Left forelimb (tissue), 1 donor: ENCODE measurements at places on chromosomes 2 and 18.

DNA sequence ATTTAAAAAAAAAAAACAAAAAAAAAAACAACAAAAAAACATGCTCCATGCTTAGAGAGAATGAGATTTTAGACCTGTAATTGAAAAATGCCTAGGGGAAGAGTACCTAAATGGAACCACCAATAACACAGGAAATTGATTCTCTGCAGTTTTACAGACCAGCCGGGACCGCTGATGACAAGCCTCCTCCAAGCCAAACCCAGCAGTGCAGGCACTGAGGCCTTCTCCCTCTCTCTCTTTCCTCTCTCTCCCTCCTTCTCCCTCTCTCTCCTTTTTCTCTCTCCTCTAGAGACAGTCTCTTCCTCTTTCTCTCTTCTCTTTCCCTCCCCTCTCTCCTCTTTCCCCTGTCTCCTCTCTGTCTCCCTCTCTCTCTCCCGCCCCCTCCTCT lies 228.8 kb upstream of the COPS8 start:
- no peak for DNase-seq

GRCh38 chr2:215189393-215189792 lies 51.0 kb upstream of the ABCA12 start:
- DNase-seq = no peak

DNA sequence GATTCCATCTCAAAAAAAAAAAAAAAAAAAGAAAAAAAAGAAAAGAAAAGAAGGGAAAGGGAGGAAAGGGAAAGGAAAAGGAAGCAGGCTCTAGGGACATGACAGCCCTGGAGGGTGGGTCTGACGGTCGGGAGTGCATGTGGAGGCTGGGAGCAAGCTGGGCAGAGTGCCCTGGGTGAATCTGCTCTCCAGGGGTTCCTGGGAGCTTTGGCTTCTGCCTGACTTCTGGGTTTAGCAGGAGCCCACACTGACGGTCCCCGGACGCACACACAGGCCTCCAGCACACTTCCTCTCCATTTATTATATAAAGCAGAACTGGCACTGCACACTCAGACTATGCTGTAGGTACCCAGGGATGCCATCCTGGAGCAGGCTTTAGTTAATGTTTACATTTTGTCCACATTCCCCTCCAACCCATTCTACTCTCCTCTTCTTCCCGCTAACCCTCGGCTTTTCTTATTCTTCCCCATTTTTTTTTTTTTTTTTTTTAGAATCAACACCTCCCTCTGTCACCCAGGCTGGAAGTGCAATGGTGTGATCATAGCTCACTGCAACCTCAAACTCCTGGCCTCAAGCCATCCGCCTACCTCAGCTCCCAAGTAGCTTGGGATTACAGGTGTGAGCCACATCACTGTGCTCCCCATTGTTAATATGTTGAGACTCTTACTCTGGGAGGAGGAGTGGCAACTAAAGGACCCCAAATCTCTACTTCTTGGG lies 151.1 kb upstream of the SLC1A4 start:
- DNase-seq = no peak

DNA sequence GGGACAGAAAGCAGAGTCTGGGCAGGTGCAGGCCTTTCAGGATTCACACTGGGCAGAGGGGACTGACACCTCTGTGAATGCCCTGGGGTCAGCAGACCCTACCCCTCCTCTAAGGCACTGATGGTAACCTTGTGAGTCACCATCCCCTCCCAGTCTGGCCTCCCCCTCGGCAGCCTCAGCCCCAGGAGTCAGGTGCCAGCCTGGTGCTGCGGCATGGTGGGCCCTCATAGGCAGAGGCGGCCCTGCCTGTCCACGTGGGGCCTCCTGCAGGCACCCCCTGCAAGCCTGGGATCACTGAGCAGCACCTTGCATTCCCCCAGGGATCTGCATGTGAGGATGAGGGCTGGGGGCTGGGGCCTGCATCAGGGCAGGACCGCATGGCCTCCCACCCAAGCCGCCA lies 4.8 kb upstream of the GPR17 start:
- no peak for DNase-seq

GRCh38 chr2:157355618-157356017 lies 30.0 kb upstream of the ERMN start:
- DNase-seq = no peak

DNA sequence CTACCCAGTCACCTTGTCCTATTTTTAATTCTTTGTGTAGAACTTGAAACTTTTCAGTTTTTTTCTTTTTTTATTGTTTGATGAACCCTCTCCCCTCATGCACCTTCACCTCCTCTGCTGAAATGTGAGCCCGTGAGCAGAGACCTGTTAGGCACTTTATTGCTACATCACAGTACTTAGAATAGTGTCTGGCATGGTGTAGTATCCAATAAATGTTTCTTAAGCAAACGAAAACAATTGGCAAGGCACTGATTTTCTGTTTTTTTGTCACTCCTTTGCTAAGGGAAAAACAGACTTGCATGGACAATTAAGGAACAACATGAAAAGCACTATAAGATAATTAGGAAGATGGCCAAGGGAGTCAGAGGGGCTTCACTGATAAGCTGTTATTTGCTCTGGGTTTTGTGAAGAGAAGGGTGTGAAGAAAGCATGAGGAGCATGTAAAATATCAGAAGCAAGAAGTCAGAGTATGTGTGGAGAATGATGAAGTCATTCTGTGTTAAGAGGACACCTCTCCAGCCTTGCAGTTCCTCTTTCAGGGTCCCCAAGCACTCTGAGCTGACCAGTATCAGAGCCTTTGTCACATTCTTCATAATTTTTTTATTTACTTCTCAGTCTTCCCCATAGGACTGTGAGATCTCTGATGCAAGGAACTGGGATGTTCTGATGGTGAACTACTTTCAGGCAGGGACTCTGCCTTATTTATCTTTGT lies 99.7 kb upstream of the CAVIN2 start:
- DNase-seq = no peak

DNA sequence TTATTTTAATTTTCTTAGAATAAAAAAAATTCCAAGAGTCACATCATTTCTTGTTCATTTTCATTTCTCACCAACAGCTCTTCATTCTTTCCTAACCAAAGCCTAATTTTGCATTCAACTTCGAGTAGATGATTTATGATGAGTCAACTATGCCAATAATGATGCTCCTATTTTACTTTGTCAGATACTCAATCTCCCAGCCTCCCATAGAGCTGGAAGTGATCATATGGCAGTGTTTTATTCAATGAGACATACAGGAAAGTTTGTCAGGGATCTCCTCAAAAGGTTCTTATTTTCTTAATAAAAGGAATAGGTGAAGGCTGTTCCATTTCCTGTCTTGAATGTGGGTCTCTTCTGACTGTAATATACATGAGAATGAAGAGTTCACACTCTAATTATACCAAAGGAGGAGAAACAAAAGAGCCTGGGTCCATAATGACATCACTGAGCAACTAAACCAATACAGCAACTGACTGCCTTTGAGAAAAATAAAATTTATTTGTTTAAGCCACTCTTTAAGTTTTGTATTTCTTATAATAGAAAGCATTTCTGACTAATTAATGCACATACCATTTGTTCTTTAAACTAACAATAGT lies 231.2 kb upstream of the CYP26B1 start:
- no peak for DNase-seq

DNA sequence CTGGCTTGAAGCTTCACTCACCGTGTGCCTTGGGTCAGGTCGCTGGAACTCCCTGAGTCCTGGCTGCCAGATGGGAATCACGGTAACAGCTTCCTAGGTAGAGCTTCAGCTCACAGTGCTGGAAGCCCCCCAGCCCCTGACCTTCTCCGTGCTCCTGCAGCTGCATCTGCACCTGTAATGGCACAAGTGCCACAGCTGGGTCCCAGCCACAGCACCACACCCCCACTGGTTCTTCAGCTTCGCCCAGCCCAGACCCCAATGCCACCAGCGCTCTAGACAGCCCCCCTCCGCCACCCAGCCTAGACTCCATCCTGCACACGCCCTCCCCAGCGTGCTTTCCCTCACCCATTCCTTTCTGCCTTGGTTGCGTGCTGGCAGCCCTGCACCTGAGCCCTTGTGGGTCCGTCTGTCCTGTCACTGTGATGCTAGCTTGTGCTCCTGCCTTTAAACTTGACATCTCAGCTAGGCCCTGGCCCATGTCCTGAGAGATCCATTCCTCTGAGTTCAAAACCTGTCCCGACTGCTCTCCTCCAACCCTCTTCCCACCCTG lies 7.6 kb upstream of the ESPNL start:
- DNase-seq = no peak

DNA sequence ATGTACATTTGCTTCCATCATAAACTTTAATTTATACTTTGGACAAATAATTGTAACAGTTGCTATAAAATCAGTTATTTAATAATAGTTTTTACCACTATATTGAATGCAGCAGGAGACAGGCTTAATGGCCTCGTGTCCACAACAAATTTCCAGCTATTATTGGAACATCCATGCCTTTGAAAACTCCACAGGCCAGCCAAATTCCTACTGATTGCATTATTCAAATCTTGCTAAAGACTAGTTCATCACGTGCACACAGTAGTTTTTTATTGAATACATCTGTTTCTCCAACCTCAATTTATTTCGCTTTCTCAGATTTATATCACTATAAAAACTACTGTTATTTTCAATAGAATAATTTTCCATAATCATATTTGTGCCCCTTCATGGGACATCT lies 18.4 kb upstream of the PTPRM start:
- DNase-seq = no peak

DNA sequence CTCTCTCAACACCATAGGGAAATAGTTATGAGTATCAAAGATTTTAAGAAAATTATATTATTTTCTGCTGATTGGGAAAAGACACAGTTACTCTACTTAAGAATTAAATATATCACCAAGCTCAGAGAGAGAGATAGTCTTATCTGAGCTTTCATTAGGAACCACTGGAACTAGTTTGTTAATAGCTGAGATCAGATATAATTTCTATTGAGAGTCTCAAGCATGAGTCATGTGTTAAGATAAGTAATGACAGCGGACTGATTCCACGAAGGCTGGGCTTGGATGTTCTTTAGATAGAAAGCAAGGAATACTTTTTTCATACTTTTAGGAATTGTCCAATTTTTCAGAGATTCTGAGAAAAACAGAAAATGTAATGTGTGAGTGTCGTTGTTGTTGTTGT lies 44.4 kb upstream of the RBM44 start:
- no peak for DNase-seq

DNA sequence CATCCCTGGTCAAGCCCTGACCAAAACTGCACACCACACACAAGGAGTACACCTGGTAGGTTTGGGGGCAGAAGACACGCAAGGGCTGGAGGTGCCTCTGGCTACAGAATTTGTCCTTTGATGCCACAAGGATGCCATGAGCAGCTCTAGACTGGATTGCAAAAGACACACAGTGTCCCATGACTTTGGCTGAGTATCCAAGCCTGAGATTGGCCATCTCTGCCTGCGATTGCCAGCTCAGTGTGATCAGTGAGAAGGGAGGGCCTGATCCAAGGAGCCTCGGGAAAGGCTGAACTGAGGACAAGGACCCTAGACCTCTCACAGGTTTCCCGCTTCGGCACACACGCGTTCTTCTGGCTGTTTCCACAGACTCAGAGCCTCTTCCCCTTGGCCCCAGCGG lies 60.0 kb upstream of the FOSL2 start:
- DNase-seq = no peak

GRCh38 chr2:231390667-231391066 lies 4.8 kb upstream of the B3GNT7 start:
- DNase-seq = no peak

GRCh38 chr2:177398290-177398683 lies 5.7 kb downstream of the AGPS start:
- DNase-seq = no peak

- DNase-seq = no peak
These were observed 77.9 kb downstream of the SLC39A10 start for GRCh38 chr2:195734931-195735330.

DNA sequence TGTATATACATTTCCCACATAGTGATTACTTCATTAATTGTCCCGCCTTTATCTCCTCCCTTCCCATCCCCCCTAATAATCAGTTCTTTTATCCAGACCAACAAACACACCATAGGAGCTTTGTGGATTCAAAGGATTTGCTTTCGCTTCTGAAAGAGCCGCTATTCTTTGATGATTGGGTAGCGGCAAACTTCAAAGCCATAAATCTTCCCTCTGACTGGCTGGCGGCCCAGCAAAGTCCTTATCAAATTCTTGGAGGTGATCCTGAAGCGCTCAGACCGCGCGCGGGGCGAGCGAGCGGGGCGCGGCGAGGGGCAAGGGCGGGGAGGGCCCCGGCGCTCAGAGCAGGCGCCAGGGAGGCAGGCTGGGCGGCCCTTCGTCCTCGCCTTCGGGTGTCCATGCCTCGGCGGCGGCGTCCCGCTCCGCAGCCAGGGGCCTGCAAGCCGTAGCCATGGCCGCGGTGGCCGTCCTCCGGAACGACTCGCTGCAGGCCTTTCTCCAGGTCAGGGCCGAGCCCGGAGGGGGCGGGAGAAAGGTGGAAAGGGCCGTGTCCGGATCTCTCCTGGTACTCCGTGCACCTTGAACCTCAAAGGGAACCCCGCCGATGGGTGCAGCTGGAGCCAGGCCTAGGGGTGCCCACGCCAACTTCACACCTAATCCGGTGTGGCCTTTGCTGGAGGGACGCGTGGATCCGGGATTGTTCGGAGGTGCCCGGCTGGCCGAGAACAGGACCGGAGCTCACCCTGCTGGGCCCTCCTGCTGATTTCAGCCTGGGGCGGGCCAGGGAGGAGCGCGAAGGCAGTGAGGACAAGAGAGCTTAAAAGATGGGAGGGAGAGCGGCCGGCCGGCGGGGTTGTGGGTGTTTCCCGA lies at the start of gene SP5:
SP5 (plus strand) TSS at position 276 of the 870 bp plus-strand sequence; CDS start at position 452, 176 bp downstream.
- no peak for DNase-seq

DNA sequence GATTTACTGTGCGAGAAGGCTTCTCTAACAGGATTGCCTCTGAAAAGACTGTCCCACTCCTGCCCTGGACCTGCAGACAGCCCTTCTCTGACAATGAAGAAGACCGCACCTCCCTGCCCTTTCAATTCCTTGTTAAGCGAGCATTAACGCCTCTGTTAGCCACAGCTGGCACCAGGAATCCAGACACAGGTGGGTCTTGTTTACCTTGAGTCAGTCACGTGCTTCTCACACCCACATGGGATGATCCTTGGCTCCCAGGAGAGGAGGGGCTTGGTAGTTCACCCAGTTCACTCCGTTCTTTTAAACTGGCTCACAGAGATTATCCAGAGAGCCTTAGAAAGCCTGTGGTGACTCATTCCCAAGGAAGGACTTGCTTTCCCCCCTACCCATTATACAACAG lies 410.5 kb upstream of the MEIS1 start:
- no peak for DNase-seq

DNA sequence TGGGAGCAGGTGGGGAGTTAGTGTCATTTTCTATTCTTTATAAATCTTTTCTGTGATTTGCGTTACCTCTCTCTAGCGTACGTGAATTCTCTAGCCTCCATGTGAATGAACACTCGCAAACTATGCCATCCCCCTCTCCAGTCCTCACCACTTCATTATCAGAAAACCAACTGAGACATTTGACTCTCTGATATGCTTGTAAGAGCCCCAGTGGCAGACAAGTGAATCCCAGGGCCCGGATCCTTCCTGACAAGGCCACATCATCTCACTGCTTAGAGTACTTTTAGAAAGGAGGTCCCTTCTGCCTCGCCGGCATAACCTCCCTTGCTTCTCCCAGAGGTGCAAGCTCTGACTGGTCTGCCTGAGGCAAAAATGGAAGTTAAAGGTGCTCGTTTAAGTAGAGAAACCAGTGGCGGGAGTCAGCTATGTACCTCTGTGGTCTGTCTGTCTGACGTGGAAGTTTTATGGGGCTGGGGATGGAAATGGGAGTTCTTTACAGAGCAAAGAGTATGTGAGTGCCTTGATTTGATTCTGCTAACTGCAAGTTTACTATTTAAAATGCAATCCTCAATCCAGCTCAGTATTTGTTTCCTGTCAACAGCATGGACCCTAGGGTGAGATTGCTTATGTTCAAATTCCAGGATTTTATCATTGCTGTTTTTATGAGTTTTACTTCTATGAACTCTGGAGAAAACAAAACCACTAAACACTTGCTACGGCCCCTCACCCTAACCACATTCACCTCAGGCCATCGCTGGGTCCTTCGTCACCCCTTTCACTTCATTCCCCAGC lies 114.9 kb upstream of the MSTN start:
- DNase-seq = no peak
